ENCODE measurements at places on chromosomes 13 and 19.

DNA sequence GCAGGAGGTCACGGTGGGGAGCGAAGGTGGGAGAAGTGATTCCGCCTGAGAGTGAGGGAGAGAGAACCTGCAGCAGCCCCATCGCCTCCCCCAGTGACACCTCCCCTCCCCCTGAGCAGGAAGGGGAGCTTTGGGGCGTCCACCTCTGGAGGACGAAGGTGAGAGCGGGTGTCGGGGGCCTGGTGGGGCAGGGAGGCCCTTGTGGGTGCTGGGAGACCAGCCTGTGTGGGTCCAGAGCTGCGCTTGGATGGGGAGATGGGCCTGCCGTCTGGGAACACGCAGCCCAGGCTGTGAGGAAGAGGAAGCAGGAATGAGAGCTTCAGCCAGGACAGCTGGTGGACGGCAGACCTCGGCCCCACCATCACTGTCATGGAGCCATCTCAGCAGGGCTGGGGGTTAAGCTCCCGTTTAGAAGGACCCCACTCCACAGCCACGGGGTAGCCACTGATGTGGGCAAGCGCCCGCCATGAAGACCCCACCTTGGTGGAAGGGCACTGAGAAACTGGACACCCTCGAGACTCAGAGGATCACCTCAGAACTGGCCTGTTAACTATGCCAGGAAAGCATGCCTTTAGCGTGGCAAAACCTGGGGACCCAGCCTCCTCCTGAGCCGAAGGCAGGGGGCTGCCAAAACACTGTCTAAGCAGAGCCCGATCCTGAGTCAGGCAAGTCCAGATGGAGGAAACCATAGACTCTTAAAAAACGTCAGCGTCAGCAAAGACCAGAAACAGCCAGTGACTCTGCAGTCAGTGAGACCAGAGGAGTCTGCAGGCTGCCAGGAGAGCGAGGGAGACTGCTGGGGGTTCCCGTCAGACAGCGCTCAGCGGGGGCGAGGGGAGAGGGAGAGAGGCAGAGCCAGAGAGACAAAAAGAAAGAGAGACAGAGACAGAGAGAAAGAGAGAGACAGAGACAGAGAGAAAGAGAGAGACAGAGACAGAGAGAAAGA lies 6.4 kb upstream of the PROZ start:
- peak; percentile 47 for DNase-seq

DNA sequence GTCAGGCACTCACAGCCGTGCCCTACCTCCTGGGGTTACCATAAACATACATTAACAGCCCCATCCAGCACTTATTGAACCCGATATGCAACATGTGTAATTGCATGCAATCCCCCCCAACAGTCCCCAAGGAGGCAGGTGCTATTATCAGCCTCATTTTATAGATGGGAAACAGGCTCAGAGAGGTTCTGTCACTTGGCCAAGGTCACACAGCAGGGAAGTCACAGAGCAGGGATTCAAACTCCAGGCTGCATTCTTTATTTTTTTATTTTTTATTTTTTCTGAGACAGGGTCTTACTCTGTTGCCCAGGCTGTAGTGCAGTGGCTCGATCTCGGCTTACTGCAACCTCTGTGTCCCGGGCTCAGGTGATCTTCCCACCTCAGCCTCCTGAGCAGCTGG lies 38.4 kb upstream of the TNFAIP8L1 start:
- no peak for DNase-seq

- DNase-seq = no peak
Measured at GRCh38 chr13:70644052-70644451, 535.8 kb upstream of the KLHL1 start.

- no peak for DNase-seq
Measured at GRCh38 chr13:22050951-22051563, 380.2 kb downstream of the FGF9 start.

- peak; percentile 68 for DNase-seq
Measured at GRCh38 chr19:30666301-30666803, 294.2 kb downstream of the ZNF536 start.

DNA sequence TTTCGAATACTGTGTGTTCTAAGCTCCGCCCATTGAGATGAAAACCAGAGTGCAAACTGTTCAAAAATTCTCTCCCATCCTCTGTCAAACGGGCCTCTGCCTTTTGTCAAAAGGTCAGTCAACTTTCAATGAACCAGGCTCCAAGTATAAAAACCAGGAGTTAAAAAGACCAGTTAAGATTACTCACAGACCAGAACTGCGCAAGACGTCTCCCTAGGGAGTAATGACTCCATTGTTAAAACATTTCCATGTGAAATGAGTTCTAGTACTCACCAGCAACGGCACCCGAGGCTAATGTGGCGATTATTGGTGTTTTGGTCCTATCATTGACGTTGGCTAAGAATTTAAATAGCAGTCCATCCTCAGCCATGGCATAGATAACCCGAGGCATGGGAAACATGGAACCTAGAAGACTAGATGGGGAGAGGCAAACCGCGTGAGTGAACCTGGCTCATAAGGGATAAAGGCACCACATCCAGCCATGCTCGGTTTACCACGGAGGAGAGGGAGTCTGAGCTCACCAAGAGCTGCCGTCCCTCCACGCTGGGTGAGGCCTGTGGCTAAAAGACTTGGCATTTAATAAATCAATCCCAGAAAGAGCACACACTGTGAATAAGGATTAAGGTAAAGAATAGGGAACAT lies 73.3 kb downstream of the SLC7A1 start:
- no peak for DNase-seq

GRCh38 chr19:52961981-52962380 lies 700 bp downstream of the ZNF816 start:
- no peak for DNase-seq

DNA sequence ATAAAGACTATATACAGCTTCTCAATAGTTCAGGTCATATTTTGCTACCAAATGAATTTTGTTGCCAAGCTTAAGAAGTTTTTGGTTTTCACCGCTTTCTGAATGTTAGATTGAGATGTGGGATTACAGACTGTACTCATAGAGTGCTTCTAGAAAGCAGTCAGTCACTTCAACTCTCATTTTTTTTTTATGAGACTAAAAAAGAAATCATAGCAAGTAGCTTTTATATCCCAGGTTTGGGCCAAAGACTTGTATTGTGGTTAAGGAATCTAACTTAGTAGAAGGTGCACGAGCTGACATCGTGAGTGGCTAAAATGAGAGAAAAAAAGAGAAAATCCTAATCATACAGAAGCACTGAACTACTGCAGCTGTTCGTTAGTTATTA lies 2.2 kb upstream of the USPL1 start:
- no peak for DNase-seq

DNA sequence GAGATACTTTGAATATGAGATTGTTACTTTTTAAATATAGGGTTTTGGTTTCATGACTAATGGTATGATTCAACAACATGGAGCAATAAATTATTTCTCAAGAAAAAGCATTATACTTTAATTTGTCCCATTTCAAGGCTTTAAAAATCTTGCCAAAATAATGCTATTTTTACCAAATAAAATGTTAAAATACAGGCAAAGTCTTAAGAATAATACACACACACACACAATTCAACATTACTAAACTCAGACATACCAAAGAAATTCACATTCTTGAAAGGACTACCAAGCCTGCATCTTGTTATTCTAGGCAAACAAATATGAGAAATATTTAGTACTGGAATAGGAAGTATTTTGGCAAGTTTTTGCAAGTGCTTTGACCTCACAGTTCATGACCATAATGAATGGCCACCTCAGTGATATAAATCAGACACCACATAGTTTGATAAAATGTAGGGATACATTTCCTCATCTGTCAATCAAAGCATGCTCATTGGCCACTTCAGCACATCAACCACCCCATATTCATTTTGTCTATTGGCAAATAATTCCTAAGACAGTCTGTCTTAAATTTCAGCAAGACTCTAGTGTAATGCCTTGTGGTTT lies 107.2 kb downstream of the NALCN start:
- no peak for DNase-seq

All from stimulated activated CD8-positive, alpha-beta memory T cell treated with anti-CD3 and anti-CD28 coated beads, Interleukin-4, amount 100 ng/mL, for 48 hours (primary cell).